ENCODE measurements at places on chromosomes 12 and 14.

GRCh38 chr14:22878271-22879246 is 4.5 kb upstream of the REM2 start:
- no peak for DNase-seq

GRCh38 chr12:28583701-28584261 is 393.5 kb downstream of the CCDC91 start:
- no peak for DNase-seq

DNA sequence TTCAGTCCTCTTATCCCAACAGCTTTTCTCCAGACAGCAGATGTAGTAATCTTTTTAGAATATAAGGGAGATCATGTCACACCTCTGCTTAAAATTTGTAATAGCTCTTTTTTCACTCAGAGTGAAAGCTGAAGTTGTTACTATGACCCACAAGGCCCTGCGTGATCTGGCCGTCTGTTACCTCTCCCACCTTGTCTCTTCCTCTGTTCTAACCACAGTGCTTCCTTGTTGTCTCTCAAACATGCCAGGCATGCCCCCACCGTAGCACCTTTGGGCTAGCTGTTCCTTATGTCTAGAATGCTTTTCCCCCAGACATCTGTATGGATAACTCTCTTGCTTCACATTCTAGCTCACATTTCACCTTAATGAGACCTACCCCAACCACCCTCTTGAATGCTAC is 6.5 kb downstream of the NECAP1 start:
- no peak for DNase-seq

DNA sequence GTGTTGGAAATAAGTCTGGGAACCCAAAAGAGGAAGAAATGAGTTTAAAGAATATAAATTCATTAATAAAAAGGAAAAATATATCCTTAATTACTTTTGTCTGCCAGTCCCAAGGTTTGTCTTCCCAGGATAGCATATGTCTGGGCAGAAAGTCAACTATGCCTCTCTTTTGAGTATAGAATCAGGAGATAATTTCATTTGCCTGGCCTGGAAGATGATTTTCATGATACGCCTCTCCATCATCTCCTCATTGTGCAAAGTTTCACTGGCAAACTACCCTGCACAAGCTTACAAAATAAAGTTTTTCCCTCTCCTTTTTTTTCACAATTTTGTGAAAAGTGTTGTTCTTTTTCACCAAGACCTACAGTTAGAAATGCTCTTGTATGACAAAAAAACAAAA is 340.8 kb downstream of the EGLN3 start:
- no peak for DNase-seq

DNA sequence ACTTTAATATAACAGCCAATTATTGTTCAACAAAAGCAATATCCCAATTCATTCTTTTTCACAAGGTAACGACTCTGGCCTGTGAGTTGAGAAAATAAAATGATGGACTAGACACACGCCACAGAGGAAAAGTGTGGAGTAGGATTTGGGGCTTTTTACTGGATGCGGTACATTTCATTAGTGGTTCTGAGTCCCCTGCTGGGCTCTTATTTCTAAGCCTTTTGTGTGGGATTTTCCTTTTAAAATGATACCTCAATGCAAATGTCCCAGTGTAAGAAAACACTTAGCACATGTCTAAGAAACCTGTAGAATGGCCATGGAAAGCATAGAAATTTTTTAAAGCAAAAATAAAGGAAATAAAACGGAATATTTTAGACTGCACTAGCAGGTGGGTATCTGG is 73.4 kb downstream of the C12orf42 start:
- no peak for DNase-seq

- DNase-seq, result no peak
Observed at GRCh38 chr14:104586832-104587620, 7.5 kb downstream of the C14orf180 start.

- DNase-seq, result no peak
Observed at GRCh38 chr12:40002178-40003169, 103.4 kb downstream of the SLC2A13 start.
